ENCODE measurements at places on chromosomes 13 and 19.

DNA sequence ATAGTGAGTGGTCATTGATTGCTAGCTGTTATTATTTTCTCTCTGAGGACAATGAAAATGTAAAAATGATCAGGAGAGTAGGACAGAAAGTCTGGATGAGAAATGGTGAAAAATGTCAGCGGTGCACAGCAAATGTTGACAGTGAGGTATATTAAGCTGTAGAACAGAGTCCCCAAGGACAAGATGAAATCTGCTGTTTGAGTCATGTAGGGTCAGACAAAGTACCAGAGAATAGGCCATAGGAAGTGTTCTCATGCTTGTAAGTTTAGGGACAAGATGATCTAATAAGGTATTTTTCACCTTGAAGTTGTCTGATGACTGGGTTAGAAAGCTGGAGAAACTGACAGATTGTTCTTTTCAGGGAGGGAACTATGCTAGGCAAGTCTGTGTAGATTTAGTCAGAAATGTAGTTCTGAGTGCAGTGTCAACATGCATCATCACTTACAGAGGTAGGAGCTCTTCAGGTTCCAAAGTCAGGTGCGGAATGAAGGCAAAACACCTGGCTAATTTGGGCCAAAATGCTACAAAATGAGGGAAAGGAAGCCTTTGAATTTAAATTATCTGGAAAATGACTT is 369.3 kb downstream of the DLEU7 start:
- no peak for DNase-seq

- DNase-seq: no peak
Measured at GRCh38 chr13:103656311-103656710, 590.1 kb upstream of the SLC10A2 start.

GRCh38 chr19:34430738-34431625 is 2.8 kb downstream of the UBA2 start:
- no peak for DNase-seq

- DNase-seq: no peak
Measured at GRCh38 chr13:112345826-112346172, 30.4 kb upstream of the SPACA7 start.

GRCh38 chr13:111337741-111338140 is 17.3 kb downstream of the TEX29 start:
- no peak for DNase-seq

GRCh38 chr19:19711934-19712828 is 20.7 kb downstream of the ZNF14 start:
- no peak for DNase-seq

DNA sequence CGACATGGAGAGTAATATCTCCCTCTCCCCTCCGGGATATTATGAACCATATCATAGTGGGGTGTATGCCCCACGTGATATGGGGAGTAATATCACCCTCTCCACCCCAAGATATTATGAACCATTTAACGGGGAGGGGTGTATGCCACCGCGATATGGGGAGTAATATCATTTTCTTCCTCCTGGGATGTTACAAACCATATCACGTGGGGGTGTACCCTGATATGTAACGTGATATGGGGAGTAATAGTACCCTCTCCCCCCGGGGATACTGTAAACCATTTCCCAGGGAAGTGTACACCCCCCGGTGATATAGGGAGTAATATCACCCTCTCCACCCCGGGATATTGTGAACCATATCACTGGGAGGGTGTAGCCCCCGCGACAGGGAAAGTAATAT is 62.1 kb downstream of the ERICH4 start:
- DNase-seq: no peak

GRCh38 chr19:12866416-12867119 is 14.7 kb downstream of the DNASE2 start:
- no peak for DNase-seq

DNA sequence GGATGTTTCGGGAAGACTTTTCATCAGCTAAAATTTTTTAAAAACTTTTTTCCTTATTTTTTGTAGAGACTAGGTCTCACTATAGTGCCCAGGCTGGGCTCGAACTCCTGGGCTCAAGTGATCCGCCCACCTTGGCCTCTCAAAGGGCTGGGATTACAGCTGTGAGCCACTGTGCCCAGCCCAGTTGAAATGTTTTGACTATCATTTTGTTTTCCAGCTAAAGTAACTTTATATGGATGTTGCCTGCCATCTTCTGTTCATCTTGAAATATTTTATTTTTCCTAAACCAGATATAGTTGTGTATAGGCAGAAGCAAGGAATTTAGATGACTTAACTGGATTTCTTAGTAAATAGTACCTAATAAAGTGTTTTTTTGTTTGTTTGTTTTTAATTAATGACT is 7.0 kb downstream of the CAB39L start:
- no peak for DNase-seq

- no peak for DNase-seq
Measured at GRCh38 chr19:7004313-7004931, 16.8 kb downstream of the MBD3L2B start.

DNA sequence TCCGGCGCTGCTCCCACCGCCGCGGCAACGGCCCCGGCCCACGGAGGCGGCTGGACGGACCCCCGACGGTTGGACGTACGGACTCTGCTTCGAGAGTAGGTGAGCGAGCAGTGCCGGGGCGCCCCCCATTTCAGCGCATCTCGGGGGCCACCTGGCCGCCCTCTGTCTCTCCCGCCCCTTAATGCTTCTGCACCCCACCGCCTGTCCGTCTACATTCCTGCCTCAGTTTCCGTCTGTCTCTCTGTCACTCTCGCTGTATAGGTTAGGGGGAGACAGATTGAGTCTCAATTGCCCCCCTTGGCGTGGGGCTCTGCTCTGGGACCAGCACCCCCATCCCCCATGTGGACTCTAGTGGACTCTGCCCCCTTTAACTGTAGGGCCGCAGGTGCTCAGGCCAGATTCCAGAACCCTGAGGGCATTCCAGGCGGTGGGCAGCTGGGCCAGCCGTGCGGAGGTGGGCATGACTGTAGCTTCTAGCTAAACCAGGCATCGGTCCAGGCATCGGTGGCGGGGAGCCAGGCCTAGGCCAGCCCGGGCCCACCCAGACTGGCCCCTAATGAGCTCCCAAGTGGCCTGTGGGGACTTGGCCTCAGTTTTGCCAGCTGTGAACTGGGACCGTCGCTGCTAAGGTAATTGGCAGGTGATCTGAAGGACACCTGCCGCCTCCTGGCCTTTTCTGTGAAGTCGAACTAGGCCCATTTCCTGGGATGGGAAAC is 373 bp downstream of the TNFAIP8L1 start:
- DNase-seq: no peak

GRCh38 chr13:47287291-47287751 is 390.5 kb upstream of the HTR2A start:
- no peak for DNase-seq

- no peak for DNase-seq
Measured at GRCh38 chr13:36917311-36917710, 2.7 kb downstream of the SMAD9 start.
